SJCRH30 (cell line): ENCODE measurements at places on chromosomes 4 and X. TPM values are rescaled to one million over a fixed set of nuclear protein-coding genes. Genes with fewer than 3 reads are reported as not detected.

The NRK gene
- 23.7 and 27.7 TPM in 2 replicates for total RNA-seq

The TEX13C gene
- total RNA-seq = 0.02 TPM in 1 of 2 replicates, not detected in the other

The MAGEB1 gene
- total RNA-seq = 14.7 and 15.6 TPM in 2 replicates

The AMBN gene
- total RNA-seq = 0.10 TPM in 1 of 2 replicates, not detected in the other

The PNMA5 gene
- total RNA-seq = not detected in 2 replicates

The IL1RAPL2 gene
- total RNA-seq = 0.05 and 0.06 TPM in 2 replicates

The CXCL9 gene
- total RNA-seq = not detected in 2 replicates

The LRCH2 gene
- total RNA-seq = 17.9 and 21.7 TPM in 2 replicates

The CXCL6 gene
- 0.08 TPM in 1 of 2 replicates, not detected in the other for total RNA-seq

The FRAS1 gene
- total RNA-seq = 32.8 and 33.2 TPM in 2 replicates

The CFP gene
- total RNA-seq = 0.08 and 0.32 TPM in 2 replicates

The POU4F2 gene
- total RNA-seq = 0.06 TPM in 1 of 2 replicates, not detected in the other

DNA sequence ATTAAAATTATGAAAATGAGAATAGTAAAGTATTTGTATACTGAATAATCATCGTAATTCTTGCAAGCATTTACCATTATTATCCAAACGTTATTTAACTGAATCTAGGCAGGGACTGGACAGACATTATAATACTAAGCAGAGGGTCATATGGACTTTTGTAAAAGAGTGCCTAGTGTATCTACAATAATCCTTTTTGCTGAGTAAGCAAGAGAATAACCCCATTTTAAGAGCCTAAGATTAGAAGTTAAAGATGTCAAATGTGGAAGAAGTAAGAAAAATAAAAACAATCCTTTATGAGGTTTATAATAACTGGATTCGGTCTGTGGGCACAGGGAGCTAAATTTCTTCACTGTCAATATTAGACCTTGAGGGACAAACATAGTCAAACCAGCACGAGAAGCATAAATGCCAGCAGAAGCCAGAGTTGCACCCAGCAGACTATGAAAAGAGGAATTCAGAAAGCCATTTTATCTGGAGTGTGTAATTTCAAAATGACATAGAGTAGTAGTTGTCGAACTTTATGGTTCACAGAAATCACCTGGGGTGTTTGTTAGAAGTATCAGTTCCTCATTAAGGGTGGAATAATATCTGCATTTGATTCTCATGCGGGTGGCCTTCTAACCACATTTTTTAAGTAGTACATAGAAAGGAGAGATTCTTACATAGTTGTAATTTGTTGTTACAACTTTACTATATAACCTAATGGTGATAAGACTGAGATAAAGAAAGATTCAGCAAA, 39.7 kb upstream of the DCLK2 start:
- DNase-seq = no peak
- H3K4me3 ChIP-seq = no peak overlapping the region
- no peaks in the 10 kb centered on the region for H3K4me1 ChIP-seq
- H3K27me3 ChIP-seq = no peaks in the 10 kb centered on the region
- no peaks in the 10 kb centered on the region for H3K36me3 ChIP-seq

DNA sequence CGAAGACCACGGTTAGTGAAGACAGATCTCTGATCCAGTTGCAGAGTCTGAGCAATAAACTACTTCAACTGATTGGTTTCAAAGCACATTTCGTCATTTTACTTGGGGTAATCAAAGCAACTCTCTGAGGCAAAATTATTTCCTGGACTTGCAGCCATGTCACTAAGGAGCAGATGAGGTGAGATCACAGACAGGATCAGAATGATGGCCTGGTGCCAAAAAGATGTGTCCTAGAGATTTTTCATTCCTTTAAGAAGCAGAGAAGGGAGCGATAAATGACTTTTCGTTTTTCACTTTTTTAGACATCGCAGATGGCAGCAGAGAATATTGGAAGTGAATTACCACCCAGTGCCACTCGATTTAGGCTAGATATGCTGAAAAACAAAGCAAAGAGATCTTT, 83.9 kb downstream of the PTTG2 start:
- H3K27ac ChIP-seq = no peak overlapping the region
- H3K4me3 ChIP-seq = no peak overlapping the region
- DNase-seq = no peak
- peaks cover 12% of the 10 kb centered on the region; the same call in 1 of the 2 replicates for H3K36me3 ChIP-seq

GRCh38 chr4:102444752-102445151, 56.4 kb upstream of the NFKB1 start:
- no peaks in the 10 kb centered on the region for H3K27me3 ChIP-seq
- DNase-seq = no peak
- H3K4me3 ChIP-seq = no peak overlapping the region
- peaks cover 4% of the 10 kb centered on the region for H3K4me1 ChIP-seq
- no peaks in the 10 kb centered on the region for H3K36me3 ChIP-seq
- H3K27ac ChIP-seq = no peak overlapping the region

- H3K27ac ChIP-seq = no peak overlapping the region
- H3K27me3 ChIP-seq = no peaks in the 10 kb centered on the region
- DNase-seq = no peak
- peaks cover 10% of the 10 kb centered on the region; the same call in 1 of the 2 replicates for H3K4me1 ChIP-seq
Measured at GRCh38 chr4:107857741-107858140, 33.0 kb downstream of the SGMS2 start.

DNA sequence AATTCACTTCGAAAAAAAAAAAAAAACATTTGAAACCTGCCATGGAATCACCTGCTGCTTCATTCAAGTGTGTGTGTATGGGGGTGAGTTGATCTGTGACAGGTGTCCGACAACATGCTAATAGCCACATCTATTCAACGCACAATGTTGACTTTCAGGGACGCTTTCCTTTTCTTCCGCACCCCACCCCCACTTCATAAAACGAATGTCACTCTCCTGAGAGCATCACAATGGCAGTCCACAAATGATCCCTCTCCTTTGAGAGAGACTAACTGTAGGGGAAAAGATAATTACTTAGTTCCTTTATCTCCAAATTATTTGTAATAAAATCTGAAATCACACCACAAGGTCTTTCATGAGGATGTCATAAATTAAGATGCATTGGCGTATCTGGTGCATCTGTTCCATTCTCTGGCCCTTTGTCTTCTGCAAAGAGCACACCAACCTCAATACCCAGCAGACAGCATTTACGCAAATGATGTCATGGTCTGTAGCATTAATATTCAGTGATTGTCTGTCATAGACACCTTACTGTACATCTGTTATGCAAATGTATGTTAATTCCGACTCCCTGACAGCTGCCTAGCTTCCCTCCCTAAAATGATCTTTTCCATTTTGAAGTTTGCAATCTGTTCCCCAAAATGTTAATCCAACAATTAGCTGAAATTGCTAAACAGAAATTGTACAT, 640.0 kb upstream of the BOD1L1 start:
- H3K4me3 ChIP-seq = no peak overlapping the region
- H3K36me3 ChIP-seq = no peaks in the 10 kb centered on the region
- no peaks in the 10 kb centered on the region for H3K27me3 ChIP-seq
- no peaks in the 10 kb centered on the region for H3K4me1 ChIP-seq
- H3K27ac ChIP-seq = no peak overlapping the region
- DNase-seq = no peak

DNA sequence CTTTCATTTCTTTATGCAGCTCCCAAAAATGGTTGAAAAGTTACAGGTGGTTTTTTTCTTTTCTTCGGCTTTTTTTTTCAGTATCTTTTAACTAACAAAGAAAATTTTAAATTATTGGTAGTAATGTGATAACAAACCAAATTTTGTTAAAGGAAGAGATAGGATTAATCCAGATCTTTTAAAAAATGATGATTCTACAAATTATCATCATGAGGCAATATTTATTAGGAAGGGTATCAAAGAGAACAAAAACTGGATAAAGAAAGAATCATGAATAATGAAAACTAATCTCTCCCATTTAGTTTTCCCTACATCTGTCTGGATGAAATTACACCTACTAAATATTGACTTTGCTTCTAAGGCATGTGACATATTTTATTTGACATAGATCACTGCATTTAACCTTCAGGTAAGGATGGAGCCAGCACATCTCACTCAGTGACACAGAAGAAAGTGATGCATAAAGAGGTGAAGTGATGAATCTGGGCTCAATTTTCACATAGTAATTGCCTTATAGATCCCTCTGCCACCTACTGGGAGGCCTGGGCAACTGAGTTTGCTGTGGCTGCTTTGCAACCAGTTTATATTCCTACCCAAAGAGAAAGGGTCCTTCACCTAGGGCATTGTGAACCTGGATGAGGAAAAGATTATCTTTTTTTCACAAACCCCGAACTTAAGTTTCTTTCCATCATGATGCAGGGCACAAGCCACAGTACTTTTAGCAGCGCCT, 155.6 kb downstream of the HNRNPD start:
- DNase-seq = peak; percentile 6
- H3K27ac ChIP-seq = no peak overlapping the region
- H3K27me3 ChIP-seq = peaks cover 3% of the 10 kb centered on the region; the same call in 1 of the 2 replicates
- H3K4me1 ChIP-seq = no peaks in the 10 kb centered on the region
- no peaks in the 10 kb centered on the region for H3K36me3 ChIP-seq

DNA sequence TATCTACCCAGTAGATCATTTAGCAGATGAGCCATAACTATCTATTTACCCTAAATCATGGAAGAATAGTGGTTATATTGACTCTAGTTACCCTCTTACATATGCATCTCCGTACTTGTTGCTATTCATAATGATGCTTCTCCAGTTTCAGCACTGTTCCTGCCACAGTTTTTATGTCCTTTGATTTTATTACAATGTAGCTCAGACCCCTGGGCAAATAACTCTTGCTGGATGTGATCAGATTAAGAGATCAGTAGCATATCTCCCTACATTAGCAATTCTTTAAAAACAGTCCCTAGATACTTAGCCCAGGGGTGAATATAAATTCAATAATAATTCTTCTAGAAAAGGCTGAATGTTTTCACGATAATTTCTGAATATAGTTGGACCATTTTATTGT, 696.5 kb downstream of the ADGRL3 start:
- no peak overlapping the region for H3K4me3 ChIP-seq
- peak; percentile 2 for DNase-seq
- H3K27me3 ChIP-seq = no peaks in the 10 kb centered on the region
- H3K27ac ChIP-seq = no peak overlapping the region
- H3K4me1 ChIP-seq = no peaks in the 10 kb centered on the region
- no peaks in the 10 kb centered on the region for H3K36me3 ChIP-seq

GRCh38 chrX:100685284-100685996, 41.4 kb downstream of the SRPX2 start:
- H3K27me3 ChIP-seq = no peaks in the 10 kb centered on the region
- no peak overlapping the region for H3K27ac ChIP-seq

- H3K27me3 ChIP-seq = no peaks in the 10 kb centered on the region
- 0 out of 2 replicates have a peak, but pooled peaks cover 6% of the 10 kb centered on the region for H3K4me1 ChIP-seq
- no peak for DNase-seq
- peak overlapping the region; percentile 80 for H3K4me3 ChIP-seq
Measured at GRCh38 chrX:101347859-101348451, 587 bp downstream of the TIMM8A start.

DNA sequence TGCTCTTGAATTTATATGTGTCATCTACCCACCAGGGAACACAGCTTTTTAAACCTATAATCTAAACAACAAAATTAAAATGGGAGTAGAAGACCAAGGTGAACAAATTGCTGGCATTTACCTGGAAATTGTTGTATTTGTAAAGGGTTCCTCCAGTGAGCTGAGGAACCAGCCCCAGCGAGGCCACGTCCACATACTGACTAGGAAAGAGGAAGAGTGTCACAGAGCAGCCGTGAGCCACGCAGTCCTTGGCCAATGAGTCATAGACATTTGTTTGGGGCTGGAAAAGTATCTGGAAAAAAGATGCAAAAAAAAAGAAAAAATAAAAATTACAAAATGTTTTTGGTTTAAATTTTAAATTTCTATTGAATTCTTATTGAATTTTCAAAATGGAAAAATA, 58.7 kb downstream of the METTL14 start:
- H3K27ac ChIP-seq = no peak overlapping the region
- H3K4me1 ChIP-seq = no peaks in the 10 kb centered on the region
- H3K4me3 ChIP-seq = no peak overlapping the region

GRCh38 chrX:1153940-1154339, 58.5 kb downstream of the CRLF2 start:
- H3K27me3 ChIP-seq = no peaks in the 10 kb centered on the region
- peak; percentile 46 for DNase-seq
- H3K4me3 ChIP-seq = no peak overlapping the region
- peak overlapping the region; percentile 20; the same call in 1 of the 2 replicates for H3K27ac ChIP-seq
- no peaks in the 10 kb centered on the region for H3K36me3 ChIP-seq
- H3K4me1 ChIP-seq = no peaks in the 10 kb centered on the region

GRCh38 chr4:182640932-182641331, 276.3 kb downstream of the DCTD start:
- H3K4me1 ChIP-seq = no peaks in the 10 kb centered on the region
- no peak for DNase-seq
- no peak overlapping the region for H3K27ac ChIP-seq
- no peaks in the 10 kb centered on the region for H3K27me3 ChIP-seq
- no peak overlapping the region for H3K4me3 ChIP-seq

- no peaks in the 10 kb centered on the region for H3K4me1 ChIP-seq
- H3K36me3 ChIP-seq = 0 out of 2 replicates have a peak, but pooled peaks cover 2% of the 10 kb centered on the region
- no peak overlapping the region for H3K27ac ChIP-seq
Measured at GRCh38 chr4:80198441-80198837, 1.1 kb downstream of the PRDM8 start.

GRCh38 chrX:12042615-12043014, 95.7 kb upstream of the FRMPD4 start:
- no peak for DNase-seq
- H3K27me3 ChIP-seq = no peaks in the 10 kb centered on the region
- H3K27ac ChIP-seq = no peak overlapping the region
- no peaks in the 10 kb centered on the region for H3K4me1 ChIP-seq
- no peak overlapping the region for H3K4me3 ChIP-seq

- peaks cover 9% of the 10 kb centered on the region for H3K27me3 ChIP-seq
- no peaks in the 10 kb centered on the region for H3K36me3 ChIP-seq
Measured at GRCh38 chr4:36244257-36245082, at the start of gene ARAP2. Gene ARAP2, minus strand, starts transcription at chr4:36244514. Its CDS starts 15,028 bp downstream, at chr4:36229486.

GRCh38 chrX:32780109-32780508, 431.2 kb downstream of the DMD start:
- H3K27me3 ChIP-seq = no peaks in the 10 kb centered on the region
- H3K27ac ChIP-seq = no peak overlapping the region
- H3K36me3 ChIP-seq = no peaks in the 10 kb centered on the region
- no peaks in the 10 kb centered on the region for H3K4me1 ChIP-seq
- DNase-seq = no peak
